ENCODE measurements at places on chromosomes 2 and 18.

GRCh38 chr2:217937446-217937845, 65.3 kb downstream of the TNS1 start:
- no peak for DNase-seq

DNA sequence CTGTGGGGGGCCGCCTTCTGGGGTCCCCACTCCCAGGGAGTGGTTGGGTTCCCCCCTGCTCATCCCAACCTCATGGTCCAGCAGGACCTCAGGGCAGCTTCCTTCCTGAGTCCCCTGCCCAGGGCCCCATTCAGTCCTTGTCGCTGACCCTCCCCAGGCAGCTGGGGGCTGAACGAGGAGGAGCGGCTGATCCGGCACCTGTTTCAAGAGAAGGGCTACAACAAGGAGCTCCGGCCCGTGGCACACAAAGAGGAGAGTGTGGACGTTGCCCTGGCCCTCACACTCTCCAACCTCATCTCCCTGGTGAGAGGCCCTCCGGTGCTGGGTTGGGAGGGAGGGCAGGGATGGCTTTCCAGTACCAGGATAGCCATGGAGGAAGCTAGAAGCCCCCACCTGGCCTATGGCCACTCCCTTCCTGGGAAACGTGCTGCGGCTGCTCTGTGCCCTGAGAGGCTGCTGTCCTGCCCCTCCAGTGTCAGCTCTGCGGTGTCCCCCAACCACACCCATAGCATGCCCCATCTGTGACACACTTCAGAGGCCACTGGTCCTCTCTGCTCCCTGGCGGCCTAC, 497 bp downstream of the CHRND start:
- no peak for DNase-seq

- DNase-seq = no peak
These were observed 287.0 kb downstream of the EPHA4 start for GRCh38 chr2:221285148-221285547.

- no peak for DNase-seq
These were observed 145.9 kb upstream of the FHL2 start for GRCh38 chr2:105544591-105545377.

GRCh38 chr2:101699755-101700461, 2.4 kb downstream of the MAP4K4 start:
- no peak for DNase-seq

All from activated naive CD4-positive, alpha-beta T cell (primary cell).